ENCODE measurements at places on chromosomes 1 and 21.

- DNase-seq, result no peak
These were observed 67.6 kb upstream of the HMCN1 start for GRCh38 chr1:185666582-185666981.

DNA sequence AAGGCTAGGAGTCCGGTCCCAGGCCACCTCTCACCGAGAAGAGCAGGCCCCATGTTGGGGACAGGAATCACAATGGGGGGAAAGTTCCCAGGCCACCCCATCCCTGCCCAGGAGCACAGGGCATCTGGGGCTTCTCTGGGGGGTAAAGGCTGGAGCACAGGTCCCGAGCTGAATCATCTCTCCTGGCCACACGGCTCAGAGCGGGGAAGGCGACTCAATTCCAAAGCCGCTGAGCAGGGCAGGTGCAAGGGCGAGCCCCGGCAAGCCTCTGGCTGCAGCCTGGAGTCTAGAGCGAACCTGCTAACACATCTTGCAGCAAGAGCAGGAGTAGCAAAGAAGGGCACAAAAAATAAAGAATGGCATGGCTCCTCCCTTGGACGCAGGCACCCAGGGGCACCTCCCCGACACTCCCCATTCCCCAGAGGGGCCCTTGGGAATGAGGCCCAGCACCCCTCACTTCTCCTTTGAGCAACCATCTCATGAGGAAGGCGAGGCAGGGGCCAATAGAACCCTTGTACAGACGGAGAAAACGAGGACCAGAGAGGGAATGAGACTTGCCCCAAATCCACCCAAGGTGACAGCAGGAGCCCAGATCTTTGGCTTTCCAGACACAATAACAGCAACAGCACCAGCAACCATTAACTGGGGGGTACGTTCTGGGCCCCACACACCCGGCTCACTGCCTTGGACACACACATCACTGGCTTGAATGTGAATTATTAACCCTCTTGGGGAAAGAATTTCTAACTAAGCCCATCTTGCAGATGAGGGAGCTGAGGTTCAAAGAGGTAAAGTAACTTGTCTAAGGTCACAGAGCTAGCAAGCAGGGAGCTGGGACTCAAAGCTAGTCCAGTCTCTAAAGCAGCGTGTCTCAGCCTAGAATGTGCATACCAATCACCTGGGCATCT, 20.7 kb upstream of the ALDH4A1 start:
- DNase-seq, result no peak

- no peak for DNase-seq
These were observed 762.6 kb downstream of the MRPL39 start for GRCh38 chr21:24844671-24845070.

- no peak for DNase-seq
These were observed 53.6 kb upstream of the DIRAS3 start for GRCh38 chr1:68103884-68104554.

- DNase-seq, result no peak
These were observed 37.7 kb upstream of the IGSF5 start for GRCh38 chr21:39707316-39707715.

GRCh38 chr1:186819126-186819525, 9.6 kb upstream of the PLA2G4A start:
- no peak for DNase-seq

DNA sequence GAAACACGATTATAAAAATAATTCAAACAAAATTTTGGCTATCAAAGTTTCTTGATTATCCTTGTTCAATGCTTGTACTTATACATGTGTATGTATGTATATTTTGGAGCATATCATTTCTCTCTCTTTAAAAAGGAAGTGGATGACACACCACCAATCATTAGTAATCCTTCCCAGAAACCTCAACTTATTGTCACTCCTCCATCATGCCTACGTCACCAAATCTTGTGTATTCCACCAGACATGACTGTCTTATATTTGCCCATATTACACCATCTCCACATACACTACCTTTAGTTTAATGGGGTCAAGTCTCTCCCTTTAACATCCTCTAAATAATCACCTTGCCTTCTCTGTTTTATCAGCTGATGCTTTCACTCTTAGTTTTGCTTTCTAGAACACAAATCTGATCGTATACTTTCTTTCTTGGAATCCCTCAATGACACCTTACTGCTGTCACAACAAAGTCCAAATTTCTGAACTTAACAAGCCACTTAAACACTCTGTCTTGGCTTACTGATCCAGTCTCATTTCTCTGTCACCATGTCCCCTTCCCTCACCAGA, 124.0 kb downstream of the BRINP3 start:
- DNase-seq, result no peak

DNA sequence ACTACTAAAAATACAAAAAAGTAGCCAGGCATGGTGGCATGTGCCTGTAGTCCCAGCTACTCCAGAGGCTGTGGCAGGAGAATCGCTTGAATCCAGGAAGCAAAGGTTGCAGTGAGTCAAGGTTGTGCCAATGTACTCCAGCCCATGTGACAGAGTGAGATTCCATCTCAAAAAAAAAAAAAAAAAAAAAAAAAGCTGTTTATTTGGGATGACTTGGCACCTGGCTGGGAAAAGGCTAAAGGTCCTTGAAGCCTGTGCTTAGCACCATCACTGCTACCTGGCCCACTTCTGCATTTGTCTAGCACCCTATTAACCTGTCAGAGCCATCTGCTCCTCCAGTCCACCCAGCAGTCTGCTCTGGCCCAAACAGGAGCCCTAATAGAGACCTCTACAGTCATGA, 25.0 kb downstream of the PRDX6 start:
- DNase-seq, result no peak

DNA sequence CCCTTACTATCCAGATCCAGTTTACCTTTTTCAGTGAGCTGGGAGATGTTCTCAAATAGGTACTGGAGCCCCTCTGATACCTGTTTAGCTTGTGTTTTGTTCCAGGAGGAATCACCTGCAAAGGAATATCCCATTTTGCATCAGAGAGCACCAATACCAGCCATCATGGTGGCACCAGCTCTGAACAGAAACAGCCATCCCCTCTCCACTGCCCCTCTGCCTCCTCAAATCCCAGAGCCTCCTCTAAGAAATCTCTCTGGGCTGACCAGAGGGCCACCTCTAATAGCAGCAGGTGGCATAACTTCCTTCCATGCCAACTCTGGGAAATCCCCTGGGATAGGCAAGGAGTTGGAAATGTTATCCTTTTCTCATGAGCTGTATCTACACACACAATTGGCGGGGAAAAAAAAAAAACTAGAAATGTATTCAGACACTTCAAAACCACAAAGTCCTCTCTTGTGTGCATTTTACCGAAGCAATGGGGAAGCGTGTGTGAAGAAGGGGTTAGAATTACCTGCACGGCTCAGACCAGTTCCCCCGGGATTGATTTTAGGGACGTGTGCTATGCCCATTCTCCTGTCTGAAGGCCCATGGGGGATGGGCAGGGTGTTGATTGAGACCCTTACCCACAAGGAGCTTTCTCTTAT, 2.4 kb downstream of the PGLYRP4 start:
- DNase-seq, result no peak

- DNase-seq, result no peak
These were observed 60.0 kb upstream of the NTPCR start for GRCh38 chr1:232890340-232890943.

GRCh38 chr1:95169548-95169947, 52.4 kb downstream of the TLCD4 start:
- DNase-seq, result no peak

GRCh38 chr1:202243006-202243405, 49.4 kb downstream of the LGR6 start:
- no peak for DNase-seq

DNA sequence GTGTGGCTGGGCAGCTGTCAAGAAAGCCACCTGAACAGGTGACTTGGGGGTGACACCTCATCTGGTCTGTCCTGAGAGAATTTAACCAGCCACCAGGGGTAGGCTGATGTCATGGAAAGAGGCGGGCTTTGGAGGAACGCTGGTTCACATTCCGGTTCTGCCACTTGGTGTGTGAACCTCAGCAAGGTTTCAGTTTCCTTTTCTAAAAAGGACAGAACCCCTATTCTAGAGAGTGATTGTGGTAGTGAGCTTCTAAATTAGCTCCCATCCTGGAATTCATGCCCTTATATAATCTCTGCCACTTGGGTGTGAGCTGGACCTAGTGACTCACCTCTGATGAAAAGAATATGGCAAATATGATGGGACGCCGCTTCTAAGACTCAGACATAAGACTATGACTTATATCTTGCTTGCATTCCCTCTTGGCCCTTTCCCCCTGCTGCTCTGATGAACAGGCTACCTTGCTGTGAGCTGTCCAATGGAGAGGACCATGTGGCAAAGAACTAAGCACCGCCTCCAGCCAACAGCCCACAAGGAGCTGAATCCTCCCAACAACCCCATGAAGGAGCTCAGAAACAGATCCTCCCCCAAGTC, 332.1 kb downstream of the RRAGC start:
- DNase-seq, result no peak

GRCh38 chr1:18064534-18064933, 43.1 kb upstream of the IGSF21 start:
- DNase-seq, result no peak

DNA sequence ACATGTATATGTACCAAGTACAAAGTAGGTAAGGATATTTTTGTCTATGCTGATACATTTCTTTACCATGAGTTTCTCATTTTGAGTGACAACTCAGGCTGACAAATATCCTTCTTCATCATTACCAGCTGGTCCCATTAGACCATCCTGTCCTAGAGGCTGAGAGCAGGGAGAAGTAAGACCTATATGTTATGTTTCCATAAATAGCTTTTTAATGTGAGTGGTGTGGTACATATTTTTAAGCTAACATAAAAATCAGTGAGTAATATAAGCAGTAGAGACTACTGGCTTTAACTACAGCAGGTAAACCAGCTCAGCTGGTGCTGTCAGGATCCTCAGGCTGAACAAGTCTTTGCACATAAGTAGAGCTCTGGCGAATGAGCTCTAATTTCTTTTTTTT, 62.4 kb downstream of the CLEC20A start:
- no peak for DNase-seq

DNA sequence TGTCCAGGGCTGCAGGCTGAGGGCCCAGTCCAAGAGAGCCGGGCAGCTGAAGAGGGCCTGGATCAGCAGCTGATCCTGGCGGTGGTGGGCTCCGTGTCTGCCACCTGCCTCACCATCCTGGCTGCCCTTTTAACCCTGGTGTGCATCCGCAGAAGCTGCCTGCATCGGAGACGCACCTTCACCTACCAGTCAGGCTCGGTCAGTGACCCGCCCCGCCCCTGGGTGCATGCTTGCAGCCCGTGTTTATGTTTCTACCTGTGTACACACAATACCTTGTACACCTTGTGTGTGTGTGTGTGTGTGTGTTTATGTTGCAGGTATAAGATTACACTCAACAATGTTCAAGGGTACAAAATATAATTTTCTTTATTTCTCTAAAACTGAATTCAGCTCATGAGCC, 13.0 kb downstream of the TIE1 start:
- DNase-seq, result no peak

DNA sequence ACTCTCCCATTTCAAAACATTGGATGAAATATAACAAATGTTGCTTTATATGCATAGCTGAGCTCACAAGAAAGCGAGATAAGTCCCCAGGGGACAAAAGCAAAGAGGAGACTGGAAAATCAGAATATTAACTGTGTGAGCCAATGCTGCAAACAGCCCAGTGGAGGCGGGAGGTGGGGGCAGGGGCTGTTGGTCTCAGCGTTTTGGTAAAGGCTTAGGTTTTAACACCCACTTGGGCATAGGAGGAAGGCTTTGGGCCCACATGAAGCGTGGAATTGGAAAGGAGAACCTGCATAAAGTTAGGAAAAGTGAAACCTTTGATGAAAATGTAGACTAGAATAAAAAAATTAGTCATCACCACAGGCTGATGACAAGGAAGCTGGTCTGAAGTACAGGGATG, 30.2 kb upstream of the SMIM12 start:
- DNase-seq, result no peak

DNA sequence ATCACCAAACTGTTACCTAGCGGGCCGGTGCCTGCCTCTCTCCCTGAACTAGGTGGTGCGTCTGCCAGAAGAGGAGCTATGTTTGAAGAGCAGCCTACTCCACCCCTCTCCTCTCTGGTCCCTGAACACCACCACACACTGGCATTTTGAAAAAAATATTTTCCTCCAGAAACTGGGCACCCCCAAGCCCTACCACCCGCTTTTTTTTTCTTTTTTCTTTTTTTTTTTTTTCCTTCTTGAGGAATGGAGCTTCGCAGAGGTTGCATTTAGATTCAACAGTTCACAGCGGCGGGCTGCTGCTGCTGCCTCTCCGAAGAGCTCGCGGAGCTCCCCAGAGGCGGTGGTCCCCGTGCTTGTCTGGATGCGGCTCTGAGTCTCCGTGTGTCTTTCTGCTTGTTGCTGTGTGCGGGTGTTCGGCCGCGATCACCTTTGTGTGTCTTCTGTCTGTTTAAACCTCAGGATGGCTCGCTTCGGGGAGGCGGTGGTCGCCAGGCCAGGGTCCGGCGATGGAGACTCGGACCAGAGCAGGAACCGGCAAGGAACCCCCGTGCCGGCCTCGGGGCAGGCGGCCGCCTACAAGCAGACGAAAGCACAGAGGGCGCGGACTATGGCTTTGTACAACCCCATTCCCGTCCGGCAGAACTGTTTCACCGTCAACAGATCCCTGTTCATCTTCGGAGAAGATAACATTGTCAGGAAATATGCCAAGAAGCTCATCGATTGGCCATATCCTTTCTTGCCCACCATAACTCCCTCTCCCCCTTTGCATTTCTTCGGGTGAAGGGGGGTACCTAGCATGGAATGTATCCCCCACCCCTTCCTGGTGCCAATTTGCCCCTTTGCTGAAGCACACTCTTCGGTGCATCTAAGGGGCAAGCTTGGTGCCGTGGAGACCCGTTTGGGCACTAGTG, at the start of gene CACNA1E:
CACNA1E (plus strand) TSS at position 233 of the 911 bp plus-strand sequence; CDS start at position 461, 228 bp downstream.
- no peak for DNase-seq

DNA sequence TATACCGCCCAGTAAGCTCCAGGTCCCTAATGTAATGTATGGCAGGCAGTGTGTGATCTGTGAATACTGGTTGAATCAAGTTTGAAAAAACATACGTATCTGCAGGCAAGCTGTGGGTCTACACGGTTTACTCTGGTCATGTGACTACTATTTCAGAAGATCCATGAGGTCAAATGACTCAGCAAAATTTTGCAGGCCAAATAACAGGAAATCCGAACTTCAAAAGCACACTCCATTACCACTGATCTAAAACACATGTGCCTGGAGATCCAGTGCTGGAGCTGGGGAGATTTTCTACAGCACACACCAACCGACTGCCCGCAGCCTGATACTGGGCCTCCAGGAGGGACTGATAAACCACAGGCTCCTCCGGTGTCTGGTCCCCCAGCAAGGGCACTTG, 64.5 kb upstream of the SLC44A3 start:
- DNase-seq, result no peak

- DNase-seq, result no peak
These were observed 171.9 kb downstream of the PGBD5 start for GRCh38 chr1:230254265-230254664.

GRCh38 chr1:25871086-25871703, 4.3 kb downstream of the PAQR7 start:
- DNase-seq, result no peak

All from T-helper 22 cell (primary cell).